CD4-positive, alpha-beta T cell treated with Interleukin-1 beta for 1 hour (primary cell): ENCODE measurements at places on chromosomes 1 and 21.
A peak's percentile ranks its signal among the peaks of the same experiment; 100 is the strongest.

DNA sequence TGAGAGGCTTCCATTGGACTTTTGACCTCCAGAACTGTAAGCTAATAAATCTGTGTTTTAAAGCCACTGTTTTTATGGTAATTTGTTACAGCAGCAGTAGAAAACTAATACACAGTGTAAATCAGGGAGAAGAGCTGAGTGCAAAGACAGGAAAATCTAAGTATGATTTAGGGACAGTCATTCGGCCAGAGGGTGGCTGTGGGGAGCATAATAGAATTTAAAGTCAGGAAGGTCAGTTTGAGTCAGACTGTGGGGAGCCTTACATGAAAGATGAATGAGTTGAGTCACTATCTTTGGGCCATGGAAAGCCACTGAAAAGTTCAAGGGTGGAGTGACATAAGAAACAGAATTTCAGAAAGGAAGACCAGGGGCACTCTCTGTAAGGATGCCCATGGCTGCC lies 52.4 kb upstream of the SSX2IP start:
- DNase-seq, result no peak

DNA sequence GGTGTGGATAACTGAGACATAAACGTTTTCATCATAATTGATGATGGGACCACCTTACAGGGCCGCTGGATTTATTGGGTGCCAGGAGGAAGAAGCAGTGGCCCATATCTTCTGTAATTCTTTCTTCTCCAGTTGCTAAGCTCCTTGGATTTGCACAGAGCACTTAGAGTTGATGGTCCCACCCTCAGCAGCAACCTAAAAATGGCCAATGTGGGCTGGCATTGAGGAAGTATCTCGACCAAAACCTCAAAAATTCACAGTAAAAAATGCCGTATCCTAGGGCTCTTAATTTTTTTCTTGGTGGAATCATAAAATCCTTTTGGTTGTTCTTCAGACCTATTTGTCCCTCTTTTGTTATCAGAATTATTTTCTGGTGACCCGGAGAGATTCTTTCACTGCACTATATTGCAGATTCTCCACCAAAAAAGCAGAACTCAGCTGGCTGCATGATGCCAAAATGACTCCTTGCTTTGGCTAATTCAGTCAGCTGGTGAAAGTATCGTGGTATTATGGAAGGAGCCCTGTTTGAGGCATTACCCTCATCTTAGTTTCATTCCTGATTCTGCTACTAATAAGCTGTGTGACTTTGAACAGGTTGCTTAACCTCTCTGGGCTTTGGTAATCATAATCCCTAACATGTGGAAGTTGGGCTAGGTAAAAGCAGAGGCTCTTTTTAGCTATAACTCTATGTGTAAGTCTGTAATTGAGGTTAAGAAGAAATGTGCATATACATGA lies 27.6 kb downstream of the KIRREL1 start:
- no peak for DNase-seq

GRCh38 chr1:212271234-212271633 lies 14.0 kb upstream of the PPP2R5A start:
- DNase-seq, result no peak

DNA sequence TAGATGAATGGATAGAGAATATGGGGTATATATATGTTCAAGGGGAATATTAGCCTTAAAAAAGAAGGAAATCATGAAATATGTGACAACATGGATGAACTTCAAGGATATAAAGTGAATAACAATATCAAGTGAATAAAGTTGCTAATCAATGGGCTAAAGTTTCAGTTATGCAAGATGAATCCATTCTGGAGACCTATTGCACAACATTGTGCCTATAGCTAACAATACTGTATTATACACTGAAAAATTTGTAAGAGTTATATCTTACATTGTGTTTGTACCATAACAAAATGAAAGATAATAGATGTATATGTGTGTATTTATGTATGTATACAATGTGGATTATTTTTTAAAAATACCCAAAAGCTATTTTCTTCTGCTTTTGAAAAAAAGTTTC lies 96.3 kb upstream of the DPYD start:
- DNase-seq, result no peak

DNA sequence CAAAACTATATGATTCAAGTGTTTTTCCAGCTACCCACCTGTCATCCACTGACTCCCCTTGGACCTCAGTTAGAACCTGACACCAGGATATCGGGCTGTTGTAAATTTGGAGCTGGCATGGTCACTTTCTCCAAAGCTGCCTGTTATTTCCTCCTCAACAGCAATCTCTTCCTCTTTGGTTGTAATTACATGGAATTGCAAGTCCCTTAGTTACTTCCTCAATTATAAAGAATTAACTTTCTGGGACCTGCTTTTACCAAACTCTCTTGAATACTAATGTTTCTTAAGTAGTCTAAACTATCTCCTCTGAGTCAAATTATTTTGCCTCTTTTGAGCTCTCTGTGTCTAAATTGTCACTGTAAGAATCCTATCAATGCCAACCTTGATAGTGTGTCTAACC lies 150.3 kb upstream of the SGIP1 start:
- DNase-seq, result no peak

GRCh38 chr1:17265162-17265561 lies 16.3 kb downstream of the PADI3 start:
- DNase-seq, result no peak

GRCh38 chr1:190098756-190099155 lies 378.9 kb downstream of the BRINP3 start:
- no peak for DNase-seq

DNA sequence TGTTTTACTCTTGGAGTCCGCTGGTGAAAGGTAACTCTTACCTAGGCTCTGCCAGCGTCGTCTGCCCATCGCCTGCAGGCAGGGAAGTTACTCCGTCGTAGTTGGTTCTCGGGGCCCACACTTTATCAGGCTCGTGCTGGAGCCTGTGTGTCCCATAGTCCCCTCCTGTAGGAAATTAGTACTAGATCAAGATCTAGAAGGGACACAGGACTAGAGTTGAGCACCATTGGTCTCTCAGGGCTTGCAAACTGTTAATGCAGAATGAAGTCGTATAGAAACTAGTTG lies 940 bp downstream of the SRRM1 start:
- no peak for DNase-seq

GRCh38 chr1:85576642-85577418 lies 3.7 kb upstream of the CCN1 start:
- no peak for DNase-seq

DNA sequence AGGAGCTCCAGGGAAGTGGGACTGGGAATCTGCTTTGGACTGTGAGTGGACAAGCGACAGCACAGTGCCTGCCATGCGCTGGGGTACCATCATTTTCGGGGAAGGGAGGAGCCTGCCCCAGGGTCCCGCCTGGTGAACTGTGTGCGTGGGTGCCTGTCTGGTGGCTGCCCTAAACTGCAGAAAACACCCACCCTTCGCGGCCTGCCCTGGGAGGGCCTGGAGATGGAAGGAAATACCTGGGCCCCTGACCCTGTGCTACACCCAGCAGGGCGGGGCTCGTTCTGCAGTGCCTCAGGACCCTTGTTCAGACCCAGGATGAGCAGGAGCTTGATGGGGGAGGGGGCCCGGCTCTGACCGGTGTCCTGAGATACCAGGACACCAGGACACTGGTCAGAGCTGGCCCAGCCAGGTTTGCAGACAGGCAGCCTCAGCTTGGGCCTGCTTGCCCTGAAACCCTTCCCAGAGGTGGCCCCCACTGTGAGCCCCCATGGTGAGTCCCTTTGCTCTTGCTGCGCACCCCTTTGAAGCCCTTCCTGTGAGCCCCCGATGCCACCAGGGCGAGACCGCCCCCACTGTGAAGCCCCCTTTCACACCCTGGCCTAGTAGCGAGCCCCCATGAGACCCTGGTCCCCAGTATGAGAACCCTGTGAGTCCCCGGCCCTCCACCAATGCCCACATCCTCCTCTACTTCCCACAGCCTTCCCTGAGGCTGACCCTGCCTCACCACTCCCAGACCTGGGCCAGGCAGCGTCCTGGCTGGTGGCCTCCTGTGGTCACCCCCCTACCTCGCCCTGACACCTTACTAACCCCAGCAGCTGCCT lies 2.6 kb downstream of the GJC2 start:
- DNase-seq, result no peak

DNA sequence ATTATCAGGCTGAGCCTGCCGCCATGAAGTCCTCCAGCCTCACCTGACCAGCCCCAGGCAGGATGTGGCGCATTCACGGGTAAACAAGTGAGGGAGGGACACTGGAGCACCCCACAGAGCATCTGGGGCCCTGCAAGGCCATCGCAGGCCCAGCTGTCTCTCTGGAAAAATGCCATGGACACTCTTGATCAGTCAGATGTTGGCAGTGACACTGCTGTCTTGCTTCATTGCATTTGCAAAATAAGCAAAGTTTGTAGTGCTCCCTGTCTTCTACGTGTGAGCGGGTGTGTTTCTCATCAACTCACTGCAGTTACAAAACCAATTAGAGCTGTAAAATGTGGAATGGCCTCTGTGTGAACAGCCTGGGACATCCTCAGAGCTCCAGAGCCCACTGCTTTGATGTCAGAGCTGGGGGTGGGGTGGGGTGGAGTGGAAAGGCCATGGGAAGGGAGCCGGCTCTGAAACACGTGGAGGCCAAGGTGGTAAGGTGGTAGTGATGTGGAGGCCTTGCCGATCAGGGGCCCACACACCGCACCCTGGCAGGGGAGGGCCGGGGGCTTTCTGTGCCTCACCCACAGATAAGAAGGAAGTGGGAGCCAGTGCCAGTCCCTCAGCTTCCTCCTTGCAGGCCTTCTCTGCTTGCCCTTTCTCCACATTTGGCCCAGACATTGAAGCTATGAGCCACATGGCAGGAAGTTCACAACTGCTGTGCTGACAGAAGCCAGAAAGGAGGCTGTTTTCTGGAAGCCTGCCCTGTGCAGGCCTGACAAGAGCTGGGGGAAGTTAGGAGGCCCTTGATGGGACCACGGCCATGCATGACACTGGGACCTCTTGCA lies 254.9 kb downstream of the RHOU start:
- no peak for DNase-seq

- no peak for DNase-seq
These were observed 55.5 kb downstream of the OLFML3 start for GRCh38 chr1:114034567-114035303.

DNA sequence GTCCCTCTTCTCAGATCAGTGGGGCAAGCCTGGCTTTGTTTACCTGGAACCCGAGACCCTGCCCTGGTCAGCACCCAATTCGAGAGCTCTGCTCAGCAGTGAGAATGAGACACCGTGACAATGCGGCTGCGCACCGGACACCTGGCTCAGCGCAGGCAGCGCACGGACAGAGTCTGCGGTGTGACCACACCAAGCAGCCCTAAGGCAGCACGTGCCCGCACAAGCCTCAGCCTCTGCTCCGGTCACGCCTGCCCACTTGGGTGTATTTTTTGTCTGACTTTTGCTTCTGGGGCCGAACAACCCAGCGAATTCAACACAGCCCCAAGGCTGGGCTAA lies 4.7 kb downstream of the KRTAP10-8 start:
- no peak for DNase-seq

GRCh38 chr1:156129687-156130577 lies 15.4 kb downstream of the LMNA start:
- DNase-seq, result peak; percentile 76

- no peak for DNase-seq
These were observed 2065.7 kb downstream of the MRPL39 start for GRCh38 chr21:23541571-23541970.

GRCh38 chr1:209667708-209668107 lies 7.5 kb upstream of the G0S2 start:
- DNase-seq, result no peak

DNA sequence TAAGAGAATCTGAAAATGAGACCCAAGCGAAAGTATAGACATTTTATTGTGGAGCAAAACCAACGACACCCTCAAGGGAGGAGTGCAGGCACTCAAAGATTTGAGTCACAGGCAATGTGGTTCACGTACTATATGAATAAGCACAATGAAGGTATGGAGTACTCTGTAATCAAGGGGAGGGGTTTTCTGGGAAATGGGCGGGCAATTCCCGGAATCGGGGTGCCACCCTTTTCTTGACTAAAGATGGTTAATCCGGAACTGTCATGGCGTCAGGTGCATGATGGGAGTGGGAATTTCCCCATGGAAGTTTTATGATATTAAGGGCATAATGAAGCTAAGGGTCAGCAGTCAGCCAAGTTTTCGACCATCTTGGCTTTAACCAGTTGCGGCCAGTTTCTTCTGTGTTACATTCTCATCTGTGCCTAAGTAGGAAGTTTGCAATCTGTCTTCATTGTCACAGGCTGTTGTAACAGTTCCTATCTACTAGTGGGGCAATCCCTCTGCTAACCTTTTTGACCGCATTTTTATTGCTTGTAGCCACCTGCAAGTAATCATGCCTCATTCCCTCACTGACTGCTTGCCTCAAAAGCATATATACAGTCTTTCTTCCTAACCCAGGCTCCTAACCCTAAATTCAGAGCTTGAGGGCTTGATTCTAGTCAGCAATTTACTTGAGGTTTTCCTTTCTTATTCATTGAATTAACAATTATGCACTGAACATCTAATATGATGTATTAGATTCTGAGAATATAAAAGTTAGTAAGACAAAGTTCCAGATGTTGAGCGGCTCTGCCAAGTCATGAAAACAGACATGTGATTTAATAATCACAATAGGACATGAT lies 775 bp upstream of the AIM2 start:
- peak; percentile 96 for DNase-seq

GRCh38 chr1:9397047-9397446 lies 104.4 kb downstream of the SPSB1 start:
- no peak for DNase-seq

- DNase-seq, result no peak
These were observed 102.1 kb downstream of the NRDC start for GRCh38 chr1:51776408-51776807.

DNA sequence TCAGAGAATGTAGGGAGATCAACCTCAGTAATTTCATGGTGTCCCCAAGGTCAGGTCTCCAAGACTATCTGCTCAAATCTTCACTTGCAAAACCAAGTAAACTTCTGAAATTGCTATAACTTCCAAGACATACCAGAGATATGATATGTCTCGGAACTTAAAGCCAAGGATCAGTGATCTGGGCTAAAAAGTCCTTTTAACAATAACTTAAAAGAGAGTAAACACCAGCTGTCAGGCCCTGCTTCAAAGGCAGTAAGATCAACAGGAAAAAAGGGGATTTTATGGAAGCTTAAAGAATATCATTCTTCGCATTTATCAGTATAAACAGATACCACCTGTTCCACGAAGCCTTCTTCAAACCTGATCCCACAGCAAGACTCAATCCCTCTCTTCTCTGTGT lies 13.7 kb downstream of the UBR4 start:
- DNase-seq, result no peak

DNA sequence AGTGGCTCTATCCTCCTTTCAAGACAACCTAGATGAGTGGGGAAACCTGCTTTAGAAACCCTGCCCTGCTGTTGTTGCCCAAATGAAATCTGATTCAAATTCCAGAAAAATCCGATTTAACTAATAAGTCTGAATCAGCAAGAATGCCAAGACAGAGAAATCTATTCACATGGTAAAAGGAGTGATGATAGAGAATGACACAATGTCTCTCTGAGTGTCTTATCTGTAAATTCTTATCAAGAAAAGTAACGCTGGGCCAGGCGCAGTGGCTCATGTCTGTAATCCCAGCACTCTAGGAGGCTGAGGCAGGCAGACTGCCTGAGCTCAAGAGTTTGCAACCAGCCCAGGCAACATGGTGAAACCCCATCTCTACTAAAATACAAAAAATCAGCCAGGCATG lies 13.7 kb upstream of the GUCA2A start:
- no peak for DNase-seq

GRCh38 chr1:191585095-191585494 lies 573.2 kb upstream of the RGS18 start:
- no peak for DNase-seq

- DNase-seq, result peak; percentile 75
These were observed 52.8 kb downstream of the TENT5C start for GRCh38 chr1:117658676-117659075.
